Stimulated activated CD8-positive, alpha-beta memory T cell treated with anti-CD3 and anti-CD28 coated beads, Interleukin-15, amount 100 ng/mL, for 1 hour (primary cell): ENCODE measurements at places on chromosomes 7 and 10.

DNA sequence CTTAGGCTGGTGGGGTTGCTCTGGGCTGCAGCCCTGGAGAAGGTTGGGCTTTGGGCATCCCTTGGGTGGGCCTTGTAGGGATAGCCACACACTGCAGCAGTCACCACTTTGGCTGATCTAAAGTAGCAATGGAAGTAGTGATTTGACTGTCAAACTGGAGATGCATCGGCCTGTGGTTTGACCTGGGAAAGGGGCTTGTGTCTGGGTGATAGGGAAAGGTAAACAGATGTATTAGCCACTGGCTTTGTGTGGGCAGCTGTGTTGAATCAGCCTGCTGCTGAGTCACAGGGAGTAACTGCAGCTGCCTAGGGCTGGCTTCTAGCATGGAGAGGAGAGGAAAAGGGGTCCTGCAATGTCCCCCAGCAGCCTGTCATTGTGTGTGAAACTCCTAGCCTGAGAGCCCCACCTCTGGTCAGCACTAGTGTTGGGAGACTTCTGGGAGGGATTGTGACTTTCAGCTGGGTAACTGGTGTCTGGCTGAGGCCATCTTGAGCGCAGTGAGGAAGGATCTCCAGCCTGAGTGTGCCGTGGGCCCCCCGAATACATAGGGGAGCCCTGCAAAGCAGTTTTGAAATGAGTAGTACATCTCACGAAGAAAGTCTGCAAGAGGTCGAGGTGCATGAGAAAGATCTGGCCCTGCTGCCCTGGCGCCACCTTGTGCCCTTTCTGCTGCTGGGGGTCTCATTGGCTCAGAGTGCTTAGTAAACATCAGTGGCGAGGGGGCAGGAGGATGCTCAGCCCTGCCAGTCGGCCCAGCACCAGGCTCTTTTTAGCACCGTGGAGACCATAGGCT, 117.3 kb downstream of the FANK1 start:
- DNase-seq: no peak

DNA sequence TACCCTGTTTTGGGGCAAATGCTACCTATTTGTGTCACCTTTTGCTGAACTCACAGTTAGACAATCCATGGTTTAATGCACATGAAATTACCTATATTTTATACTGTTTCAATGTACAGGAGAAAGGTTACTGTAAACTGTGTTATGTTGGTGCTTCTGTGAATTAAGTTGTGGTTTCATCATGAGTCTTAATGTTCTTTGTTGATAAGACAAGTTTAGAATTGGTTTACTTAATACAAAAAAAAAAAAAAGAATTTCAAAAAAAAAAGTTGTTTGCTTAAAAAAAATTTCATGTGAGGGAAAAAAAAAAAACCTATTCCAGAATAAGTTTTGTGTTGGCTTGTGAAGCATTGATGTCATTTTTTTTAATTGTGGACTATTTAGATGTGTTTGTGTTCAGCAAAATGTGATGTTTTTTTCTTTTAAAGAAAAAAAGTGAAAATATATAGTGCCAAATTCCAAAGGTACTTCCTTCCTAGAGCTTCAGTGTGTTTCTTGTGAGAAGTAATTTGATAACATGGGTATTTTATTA, 280.3 kb downstream of the USP6NL start:
- DNase-seq: no peak

DNA sequence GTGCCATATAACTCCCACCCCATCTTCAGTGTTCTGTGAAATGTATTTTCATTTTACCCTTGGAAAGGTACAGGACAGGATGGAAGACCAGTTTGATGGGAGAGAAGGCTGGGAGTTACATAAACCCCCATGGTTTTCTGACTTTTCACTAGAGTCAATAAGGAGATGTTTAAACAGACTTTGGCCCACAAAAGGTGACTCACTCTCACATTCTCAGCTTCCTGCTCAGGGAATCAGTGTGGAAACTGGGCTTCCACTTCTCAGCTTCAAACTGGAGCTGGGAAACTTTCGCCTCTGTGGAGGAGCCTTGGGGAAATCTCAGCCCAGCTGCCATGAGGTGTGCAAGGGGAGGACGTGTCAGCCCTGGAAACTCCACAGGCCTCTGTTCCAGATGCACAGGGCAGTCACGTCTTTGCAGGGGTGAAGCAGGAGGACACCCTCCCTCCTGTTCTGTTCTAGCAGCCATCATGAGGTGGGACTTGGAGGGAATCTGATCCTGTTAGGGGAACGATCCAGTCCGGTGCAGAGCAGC, 560.5 kb upstream of the GALNT17 start:
- DNase-seq: no peak

DNA sequence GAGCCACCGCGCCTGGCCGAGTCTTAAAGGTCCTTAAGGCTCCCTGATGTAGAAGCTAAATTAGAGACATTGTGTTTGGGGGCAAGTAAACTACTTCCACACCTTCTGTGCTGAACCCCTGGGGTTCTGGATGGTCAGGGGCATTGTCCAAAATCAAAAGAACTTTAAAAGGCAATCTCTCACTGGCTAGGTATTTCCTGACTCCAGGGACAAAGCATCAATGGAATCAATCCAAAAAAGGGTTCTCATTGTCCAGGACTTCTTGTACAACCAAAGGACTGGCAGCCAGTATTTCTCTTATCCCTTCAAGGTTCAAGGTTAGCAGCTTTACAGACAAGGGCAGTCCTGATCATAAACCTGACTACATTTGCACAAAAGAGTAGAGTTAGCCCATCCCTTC, 24.0 kb downstream of the SRPK2 start:
- DNase-seq: no peak

- DNase-seq: no peak
These were observed 197.3 kb upstream of the PLXNA4 start for GRCh38 chr7:132773527-132773956.

GRCh38 chr10:98033515-98033914, 3.1 kb upstream of the CRTAC1 start:
- no peak for DNase-seq
